ENCODE measurements at places on chromosomes 5 and 9.

DNA sequence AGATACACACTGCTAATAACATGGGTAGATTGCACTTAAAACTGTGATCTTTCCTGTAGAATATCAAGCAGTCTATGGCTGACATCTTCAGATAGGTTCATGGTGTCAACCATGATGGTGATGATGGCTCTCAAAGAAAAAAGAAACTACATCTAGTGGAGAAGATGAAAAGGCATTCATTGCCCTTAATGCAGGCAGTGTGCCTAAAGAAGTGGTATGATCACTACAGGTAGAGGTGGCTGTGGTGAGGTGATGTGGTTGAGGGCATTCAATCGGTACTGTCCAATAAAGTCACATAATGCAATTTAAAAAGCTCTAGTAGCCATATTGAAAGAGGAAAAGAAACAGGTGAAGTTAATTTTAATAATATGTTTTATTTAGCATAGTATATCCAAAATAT, 3.1 kb upstream of the IFNB1 start:
- no peak for DNase-seq

- no peak for DNase-seq
Measured at GRCh38 chr5:113187906-113188305, 211.3 kb downstream of the DCP2 start.

GRCh38 chr9:109574061-109574882, 76.2 kb upstream of the PTPN3 start:
- DNase-seq = peak; percentile 46

DNA sequence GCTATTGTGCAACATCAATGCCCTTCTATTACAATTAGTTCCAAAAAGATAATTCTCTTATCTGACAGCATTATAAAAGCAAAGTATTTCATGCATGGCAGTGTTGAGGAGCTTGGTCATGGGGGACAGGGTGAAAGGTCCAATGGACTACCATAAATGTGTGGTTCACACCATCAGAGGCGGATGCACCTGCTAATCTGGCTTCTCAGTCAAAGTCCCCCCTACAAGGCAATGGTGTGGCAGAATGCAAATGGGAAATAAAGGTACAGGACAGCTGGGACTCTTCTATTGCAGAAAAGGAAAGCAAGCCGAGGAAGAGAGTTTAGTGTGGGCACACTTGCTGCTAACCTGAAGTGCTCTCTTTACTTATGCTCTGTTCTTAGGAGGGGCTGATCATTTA, 369.1 kb downstream of the NDUFS4 start:
- no peak for DNase-seq

GRCh38 chr5:169637549-169638121, 560 bp downstream of the DOCK2 start:
- no peak for DNase-seq

- DNase-seq = no peak
Measured at GRCh38 chr9:126392662-126393371, 66.2 kb downstream of the MVB12B start.

GRCh38 chr5:167947306-167947705, 344.1 kb upstream of the WWC1 start:
- DNase-seq = no peak

GRCh38 chr5:172575416-172575815, 65.6 kb upstream of the NEURL1B start:
- DNase-seq = no peak

- DNase-seq = no peak
Measured at GRCh38 chr5:32712481-32713360, 1.6 kb downstream of the NPR3 start.

DNA sequence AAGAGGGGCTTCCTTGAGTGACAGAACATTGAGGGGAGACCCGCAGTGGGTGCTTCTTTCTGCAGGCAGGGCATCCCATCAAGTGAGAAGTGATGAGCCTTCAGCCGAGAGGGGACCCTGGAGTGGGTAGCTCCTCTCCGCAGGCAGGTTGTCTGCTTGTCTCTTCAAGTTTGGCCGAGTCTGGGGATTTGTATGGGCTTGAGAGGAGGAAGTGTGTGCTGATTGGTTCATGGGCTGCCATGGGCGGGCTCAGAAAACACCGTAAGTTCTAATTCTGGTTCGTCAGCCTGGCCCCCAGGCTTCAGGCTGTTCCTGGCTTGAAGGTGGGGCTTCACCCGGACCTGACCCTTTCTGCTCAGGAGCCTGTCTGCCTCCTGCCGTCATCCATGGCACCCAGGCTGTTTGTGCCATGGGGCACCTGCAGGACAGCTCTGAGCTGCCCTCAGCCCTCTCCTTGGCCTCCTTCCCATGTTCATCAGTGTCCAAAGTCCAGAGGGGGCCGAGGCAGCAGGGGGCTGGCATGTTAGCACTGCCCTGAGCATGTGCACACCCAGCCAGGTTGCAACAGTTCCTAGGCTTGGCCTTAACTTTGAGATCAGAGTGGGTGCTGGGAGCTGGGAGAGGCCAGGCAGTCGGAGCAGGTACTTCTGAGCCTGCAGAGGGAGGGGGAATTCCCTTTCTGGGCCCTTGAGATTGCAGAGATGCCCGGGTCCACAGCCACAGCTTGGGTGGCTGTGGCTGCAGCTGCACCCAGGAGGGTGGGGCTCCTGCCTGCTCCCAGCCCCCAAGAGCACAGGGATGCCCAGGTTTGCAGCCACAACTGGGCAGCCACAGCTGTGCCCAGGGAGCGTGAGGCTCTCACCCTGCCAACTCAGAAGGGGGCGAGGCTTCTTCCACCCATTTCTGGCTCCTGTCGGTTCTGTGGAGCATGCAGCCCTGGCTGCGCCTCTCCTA, 13.5 kb upstream of the DHFR start:
- no peak for DNase-seq

GRCh38 chr9:131692612-131693562, 47.0 kb downstream of the RAPGEF1 start:
- no peak for DNase-seq

DNA sequence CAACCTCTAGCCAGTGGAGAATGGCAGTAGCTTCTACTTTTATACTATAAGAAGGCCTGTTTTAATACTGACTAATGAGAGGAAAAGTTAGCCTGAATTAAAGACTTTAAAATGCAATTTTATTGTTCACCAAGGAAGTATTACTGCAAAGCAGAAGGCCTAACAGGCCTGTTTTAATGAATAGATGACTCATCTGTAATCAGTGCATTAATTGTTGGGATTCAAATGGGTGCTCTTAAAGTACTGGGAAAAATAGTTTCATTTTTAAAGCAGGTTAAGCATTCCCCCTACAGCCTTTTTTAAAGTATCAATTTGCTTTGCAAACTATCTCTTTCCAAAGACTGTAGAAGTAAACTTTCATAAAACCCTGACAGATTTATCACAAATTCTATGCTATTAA, 147.7 kb downstream of the SIL1 start:
- DNase-seq = no peak

- DNase-seq = no peak
Measured at GRCh38 chr5:23614422-23614821, 107.0 kb downstream of the PRDM9 start.

- DNase-seq = no peak
Measured at GRCh38 chr5:39371367-39371635, 7.0 kb upstream of the C9 start.

- DNase-seq = no peak
Measured at GRCh38 chr5:10577371-10578292, 13.8 kb downstream of the ANKRD33B start.

DNA sequence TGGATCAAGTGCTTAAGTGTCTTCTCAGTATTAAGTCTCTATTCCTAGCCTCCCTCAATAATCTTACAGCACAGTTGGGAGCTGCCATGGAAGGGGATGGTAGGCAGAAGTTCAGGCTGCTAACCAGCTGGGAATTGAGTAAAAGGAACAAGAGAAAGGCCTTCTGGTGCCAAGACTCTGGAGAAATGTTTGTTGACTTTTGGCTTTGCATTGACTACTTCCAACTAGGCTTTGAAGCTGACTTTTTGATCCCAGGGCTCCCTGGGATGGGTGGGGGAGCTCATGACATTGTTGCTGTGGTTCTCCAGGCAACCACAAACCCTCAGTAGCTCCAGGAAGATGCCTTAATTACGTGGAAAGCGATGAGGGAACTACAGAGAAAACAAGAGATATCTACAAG, 85.2 kb upstream of the HTR4 start:
- no peak for DNase-seq

DNA sequence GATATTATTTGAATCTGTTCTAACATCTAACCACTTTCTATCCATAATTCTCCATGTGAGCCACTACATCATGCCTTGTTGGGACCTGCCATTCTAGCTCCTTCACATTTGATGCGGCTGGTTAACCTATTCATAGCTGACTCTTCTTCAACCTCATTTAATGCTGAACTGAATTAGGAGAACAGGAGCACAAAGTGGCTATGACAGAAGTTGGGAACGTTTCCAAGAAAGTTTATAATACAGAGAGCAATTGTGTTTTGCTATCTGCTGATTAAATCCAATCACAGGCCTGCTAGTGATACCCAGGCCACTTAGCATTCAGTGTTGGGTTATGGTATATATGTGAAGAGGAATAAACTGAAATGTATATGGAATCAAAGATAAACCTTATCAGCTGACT, 440.3 kb downstream of the PTPRD start:
- DNase-seq = no peak

DNA sequence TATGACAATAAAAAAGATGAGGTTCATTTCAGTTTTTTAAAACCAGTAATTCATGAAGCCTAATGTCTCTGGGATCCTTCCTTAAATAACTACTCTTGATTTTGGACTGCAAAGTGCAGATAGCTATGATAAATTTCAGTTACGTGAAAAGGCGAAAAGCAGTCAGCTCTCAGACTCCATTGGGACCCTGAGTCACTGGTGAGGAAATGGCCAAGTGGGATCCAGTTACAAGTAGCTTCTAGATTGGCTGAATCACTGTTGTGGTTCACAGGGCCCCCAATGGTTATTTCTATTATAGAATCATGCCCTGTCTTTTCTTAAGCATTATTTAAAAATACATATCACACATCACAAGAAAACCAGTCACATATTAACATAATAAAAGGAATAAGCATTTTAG, 31.1 kb upstream of the PPP3R2 start:
- DNase-seq = no peak

DNA sequence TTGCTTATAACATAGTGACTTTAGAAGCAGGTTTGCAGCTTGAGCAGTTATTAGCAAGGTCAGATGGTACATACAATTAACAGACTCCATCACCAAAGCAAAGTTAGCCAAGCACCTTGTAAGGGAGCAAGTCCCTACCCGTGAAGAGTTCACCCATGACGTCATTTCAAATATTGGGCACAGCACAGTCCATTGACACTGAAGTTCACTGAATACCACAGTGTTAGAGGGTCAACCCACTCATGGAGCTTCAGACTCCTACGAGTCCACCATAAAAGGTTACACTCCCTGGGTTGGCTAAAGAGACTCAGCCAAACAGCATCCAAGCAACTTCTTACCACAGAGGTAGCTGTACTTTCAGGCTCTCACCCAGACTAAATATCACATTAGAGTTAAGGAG, 77.5 kb downstream of the GALNT10 start:
- no peak for DNase-seq

DNA sequence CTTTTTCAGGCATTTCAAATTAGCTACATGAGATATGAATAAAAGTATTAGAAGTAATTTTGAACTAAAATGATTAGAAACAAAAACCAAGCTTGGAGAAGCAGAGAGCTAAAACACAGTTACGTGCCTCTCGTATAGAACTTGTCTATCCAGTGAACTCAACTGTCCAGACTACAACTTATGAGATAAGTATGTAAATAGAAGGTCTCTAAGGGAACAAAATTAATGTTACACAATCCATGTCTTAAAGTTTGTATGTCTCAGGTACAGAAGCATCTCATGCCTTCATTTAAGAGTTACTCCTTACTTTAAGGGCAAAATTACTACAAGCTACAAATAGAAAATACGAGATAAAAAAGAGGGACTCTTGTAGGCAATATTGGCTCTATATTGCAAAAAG, 316.8 kb downstream of the CETN3 start:
- no peak for DNase-seq

- DNase-seq = no peak
Measured at GRCh38 chr5:144060598-144060997, 109.9 kb downstream of the YIPF5 start.

- no peak for DNase-seq
Measured at GRCh38 chr9:130390390-130390789, 54.4 kb upstream of the ASS1 start.

DNA sequence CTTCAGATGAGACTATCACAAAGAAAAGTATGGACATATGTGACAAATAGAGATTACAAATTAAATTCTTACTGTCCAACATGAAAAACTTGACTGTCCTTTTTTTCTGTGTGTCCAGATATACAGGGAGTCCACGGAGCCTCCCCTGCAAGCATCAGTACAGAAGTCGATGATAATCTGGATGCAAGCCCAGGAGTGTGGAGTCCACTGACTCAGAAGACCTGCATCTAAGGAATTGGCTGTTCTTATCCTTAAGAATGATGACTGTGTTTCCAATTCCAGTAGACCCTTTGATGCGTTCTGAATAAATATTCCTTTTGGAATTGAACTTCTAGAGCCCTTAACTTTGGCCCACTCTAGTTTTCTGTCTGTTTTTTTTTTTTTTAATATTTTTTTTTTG, 56.7 kb upstream of the TAF11L2 start:
- no peak for DNase-seq

DNA sequence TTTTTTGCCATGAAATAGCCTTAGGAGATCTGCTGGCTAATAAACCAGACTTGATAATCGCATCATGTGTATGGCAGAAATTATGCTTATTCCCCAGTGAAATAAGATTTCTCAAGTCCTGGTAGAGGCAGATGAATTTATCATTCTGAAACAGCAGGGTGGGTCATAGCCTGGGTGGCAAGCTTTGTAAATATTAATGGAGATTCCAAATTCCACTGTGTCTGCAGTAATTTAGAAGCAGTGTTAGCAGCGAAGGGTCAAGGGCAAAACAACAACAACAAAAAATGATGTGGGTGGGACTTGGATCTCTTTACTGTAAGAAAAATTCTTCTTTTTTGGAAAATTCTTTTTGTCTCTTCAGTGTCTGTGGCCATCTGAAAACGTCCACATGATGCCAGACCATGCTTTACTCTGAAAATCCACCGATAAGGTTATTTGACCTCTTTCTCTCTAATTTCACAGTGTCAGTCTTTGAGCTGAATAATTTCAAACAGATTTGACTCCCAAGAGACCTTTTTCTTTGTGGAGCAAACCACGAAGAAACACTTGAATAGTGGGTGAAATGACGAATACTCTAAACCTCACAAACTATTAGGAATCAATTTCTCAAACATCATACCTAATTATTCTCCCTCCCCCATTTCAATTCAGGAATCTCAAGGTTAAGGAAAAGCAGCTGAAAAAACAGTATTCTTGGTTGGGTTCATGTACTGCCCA, 106.0 kb upstream of the RPS23 start:
- DNase-seq = no peak

Measured in endothelial cell (in vitro differentiated cells).